ENCODE measurements at places on chromosomes 1 and 21.
A peak's percentile ranks its signal among the peaks of the same experiment; 100 is the strongest.

- H3K27ac ChIP-seq, result no peak overlapping the region
- H3K27me3 ChIP-seq, result peaks cover 2% of the 10 kb centered on the region
- H3K36me3 ChIP-seq, result no peaks in the 10 kb centered on the region
- no peak overlapping the region for H3K4me3 ChIP-seq
- DNase-seq, result no peak
Observed at GRCh38 chr1:206435445-206435844, 34.8 kb upstream of the IKBKE start.

DNA sequence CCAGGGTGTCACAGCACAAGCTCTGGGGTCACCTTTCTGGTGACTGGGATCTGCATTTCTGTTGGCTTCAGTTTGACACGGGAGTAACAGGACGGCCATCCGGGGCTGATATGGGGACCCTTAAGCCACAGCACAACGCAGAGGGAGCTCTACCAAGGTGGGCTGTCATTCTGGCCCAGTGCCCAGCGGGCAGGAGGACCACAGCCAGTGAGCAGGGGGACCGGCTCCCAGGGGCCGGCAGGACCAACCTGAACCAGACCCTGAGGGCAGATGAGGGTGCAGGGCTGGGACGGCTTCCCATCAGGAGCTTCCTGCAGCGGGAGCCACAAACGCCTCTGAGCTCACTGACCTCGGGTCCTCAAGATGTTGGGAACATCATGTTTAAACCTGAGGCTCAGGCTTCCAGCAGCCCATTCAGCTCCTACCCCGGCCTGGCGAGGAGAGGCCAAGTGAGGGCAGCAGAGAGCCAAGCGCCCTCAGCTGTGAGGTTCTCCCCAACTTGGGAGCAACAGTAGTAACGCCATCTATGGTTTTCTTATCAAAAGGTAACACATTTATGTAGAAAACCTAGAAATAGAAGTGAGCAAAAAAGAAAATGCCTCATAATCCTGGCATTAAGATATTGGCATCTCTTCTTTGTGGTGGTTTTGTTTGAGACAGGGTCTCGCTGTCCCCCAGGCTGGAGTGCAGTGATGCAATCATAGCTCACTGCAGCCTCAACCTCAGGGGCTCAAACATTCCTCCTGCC lies 26.8 kb downstream of the TMEM201 start:
- peaks cover 2% of the 10 kb centered on the region for H3K27me3 ChIP-seq
- H3K27ac ChIP-seq, result no peak overlapping the region
- no peak overlapping the region for H3K4me3 ChIP-seq
- no peaks in the 10 kb centered on the region for H3K36me3 ChIP-seq

- H3K4me1 ChIP-seq, result peaks cover 21% of the 10 kb centered on the region
- H3K27ac ChIP-seq, result no peak overlapping the region
- no peak overlapping the region for H3K4me3 ChIP-seq
- H3K27me3 ChIP-seq, result no peaks in the 10 kb centered on the region
- DNase-seq, result no peak
Observed at GRCh38 chr1:246661451-246661850, 62.8 kb upstream of the SCCPDH start.

- H3K27ac ChIP-seq, result peak overlapping the region; percentile 52
- H3K4me1 ChIP-seq, result peaks cover 23% of the 10 kb centered on the region
- no peak for DNase-seq
- H3K27me3 ChIP-seq, result no peaks in the 10 kb centered on the region
- no peak overlapping the region for H3K4me3 ChIP-seq
Observed at GRCh38 chr1:97433094-97433823, 487.6 kb downstream of the DPYD start.
